ENCODE measurements at places on chromosomes 2 and 18.

GRCh38 chr2:235050980-235051351, 99.1 kb downstream of the SH3BP4 start:
- no peak for DNase-seq

GRCh38 chr2:23751747-23752265, 175.1 kb downstream of the ATAD2B start:
- no peak for DNase-seq

DNA sequence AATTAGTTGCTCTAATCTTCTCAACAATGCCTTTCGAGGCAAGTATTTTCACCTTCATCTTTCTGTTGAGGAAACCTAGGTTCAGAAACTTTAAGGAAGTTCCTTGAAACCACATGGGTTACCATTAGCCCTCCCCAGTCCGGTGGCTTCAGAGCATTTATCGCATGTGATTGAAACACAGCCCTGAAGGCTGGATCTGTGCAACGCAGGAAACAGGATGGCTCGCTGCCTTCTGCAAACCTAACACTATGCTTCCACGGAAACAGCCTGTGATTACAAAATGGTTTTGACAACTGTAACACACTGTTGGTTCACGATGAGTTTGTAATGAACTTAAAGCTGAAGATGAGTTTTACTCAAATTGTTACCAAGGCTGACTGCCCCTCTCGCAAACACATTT, 68.5 kb downstream of the EPB41L3 start:
- DNase-seq = no peak

GRCh38 chr2:96763511-96764252, 3.0 kb downstream of the CNNM4 start:
- no peak for DNase-seq

DNA sequence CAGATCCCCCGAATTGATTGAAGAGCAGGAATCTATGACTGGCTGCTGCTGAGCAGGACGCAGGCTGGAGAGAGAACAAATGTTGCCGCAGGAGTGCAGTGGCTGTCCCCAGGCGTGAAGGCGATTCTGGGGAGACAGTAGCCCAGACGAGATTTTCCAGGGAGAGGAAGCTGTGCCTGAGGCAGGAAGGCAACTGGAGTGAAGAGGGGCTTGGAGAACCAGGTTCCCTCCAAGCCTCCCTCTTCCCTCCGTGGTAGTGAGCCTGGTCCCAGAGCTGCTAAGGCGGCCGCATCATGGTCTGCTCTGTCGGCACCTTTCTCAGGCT, 1.3 kb upstream of the NPPC start:
- DNase-seq = no peak

- DNase-seq = no peak
Measured at GRCh38 chr2:169755083-169755870, 21.6 kb downstream of the KLHL23 start.

Measured in stimulated activated effector memory CD8-positive, alpha-beta T cell treated with anti-CD3 and anti-CD28 coated beads, Interleukin-12 subunit alpha, Interleukin-12 subunit beta, amount 100 ng/mL, for 72 hours (primary cell).